ENCODE measurements at places on chromosomes 16 and 17.

GRCh38 chr16:55570159-55570558 is 3.7 kb downstream of the CAPNS2 start:
- no peak for DNase-seq

DNA sequence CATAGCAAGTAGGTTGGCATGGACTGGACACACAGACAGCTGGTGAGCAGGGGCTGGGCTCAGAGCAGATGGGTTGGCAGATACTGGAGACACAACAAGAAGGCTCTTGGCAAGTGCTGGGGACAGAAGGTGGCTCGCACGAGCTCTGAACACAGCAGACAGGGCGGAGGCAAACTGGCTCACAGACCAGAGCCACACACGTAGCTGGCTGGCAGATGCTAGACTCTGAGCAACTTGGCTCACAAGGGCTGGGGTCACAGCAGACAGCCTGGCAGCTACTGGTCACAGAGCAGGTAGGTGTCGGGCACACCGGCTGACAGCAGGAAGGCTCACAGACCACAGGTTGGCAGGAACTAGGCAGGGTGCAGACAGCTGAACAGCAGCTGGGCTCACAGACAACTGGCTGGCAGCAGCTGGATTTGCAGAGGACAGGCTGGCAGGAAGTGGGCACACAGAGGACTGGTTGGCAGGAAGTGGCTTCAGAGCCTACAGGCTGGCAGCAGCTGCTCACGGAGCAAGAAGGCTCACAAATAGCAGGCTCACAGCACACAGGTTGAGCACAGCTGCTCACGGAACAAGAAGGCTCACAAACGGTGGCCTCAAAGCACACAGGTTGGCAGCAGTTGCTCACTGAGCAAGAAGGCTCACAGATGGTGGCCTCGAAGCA is 725 bp downstream of the KRTAP16-1 start:
- DNase-seq: peak; percentile 17

DNA sequence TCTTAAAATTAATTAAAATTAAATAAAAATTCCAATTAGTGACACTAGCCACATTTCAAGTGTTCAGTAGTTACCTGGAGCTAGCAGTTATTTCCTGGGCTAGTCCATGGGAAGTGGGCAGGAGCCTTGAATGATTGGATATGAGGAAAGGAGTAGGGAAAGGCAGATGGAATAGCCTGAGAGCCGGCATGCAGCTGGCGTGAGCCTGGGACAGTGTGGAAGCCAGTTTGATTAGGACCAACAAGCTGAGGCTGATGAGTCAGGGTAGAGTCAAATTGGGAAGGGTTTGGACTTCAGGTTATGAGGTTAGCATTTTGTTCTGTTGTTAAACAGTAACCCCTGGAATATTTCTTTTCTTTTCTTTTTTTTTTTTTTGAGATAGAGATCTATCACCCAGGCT is 15.3 kb upstream of the GNA13 start:
- no peak for DNase-seq

GRCh38 chr17:32684087-32684958 is 192.6 kb downstream of the MYO1D start:
- no peak for DNase-seq

DNA sequence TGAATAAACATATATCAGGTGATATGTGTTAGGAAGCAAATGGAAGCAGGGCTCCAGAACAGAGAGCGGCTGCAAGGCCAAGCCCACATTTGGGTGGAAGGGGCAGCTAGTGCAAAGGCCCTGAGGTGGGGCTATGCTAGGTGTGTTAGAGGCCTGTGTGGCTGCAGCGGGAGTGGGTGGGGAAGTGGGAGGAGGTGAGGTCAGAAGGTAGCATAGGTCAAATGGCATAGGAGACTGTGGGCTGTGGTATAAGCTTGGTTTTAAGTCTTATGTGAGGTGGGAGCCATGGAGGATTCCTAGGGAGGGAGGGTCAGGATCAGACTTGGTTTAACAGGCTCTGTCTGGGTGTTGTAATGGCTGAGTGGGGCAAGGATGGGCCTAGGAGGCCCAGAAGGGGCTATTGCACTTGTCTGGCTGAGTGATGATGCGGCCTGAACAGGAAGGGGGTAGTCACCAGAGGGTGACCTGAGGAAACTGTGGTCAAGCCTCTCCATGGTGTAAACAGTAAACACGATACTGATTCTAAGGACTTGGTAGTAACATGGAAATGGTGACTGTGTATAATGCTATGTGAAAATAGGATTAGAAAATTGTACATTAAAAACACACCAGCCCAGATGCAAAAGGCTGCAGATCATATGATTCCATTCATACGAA is 31.1 kb downstream of the RAI1 start:
- no peak for DNase-seq

- DNase-seq: no peak
Observed at GRCh38 chr16:57307365-57307764, 22.9 kb upstream of the PLLP start.

DNA sequence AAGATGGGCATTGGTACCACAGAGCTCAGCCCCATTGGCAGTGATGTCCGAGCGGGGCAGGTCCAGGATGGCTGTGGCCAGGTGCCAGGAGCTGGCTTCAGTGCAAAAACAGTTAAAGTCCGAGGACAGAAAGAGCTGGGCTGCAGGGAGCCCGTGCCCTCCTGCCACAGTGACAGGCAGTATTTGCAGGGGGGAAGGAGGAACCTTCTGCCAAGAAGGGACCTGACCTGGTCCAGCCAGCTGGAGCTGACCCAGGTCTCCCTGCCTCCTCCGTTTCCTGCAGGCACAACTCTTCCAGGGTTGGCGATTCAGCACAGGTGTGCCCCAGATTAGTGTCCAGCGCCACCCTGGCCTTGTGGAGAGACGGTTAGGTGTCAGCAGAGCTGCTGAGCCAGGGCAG is 199.0 kb downstream of the ENGASE start:
- no peak for DNase-seq

DNA sequence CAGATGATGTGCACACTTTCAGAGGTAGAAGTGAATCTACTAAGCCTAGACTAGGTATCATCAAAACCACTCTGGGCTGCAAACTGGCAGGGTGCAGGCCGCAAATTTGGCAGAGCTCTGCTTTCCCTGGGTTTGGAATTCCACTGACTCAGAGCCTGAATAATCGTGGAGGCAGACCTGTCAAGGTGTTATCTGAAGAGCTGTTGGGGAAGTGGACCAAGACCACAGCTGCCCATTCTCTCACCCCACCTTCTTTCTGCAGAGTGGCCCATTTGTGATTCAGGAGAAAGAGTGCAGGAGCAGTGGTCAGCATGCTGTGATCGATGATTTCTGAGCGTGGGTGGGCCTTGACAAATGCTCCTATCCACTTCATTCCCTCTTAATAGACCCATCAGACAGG is 45.8 kb upstream of the CBLN1 start:
- no peak for DNase-seq

- no peak for DNase-seq
Observed at GRCh38 chr16:80319181-80319580, 221.6 kb upstream of the DYNLRB2 start.

DNA sequence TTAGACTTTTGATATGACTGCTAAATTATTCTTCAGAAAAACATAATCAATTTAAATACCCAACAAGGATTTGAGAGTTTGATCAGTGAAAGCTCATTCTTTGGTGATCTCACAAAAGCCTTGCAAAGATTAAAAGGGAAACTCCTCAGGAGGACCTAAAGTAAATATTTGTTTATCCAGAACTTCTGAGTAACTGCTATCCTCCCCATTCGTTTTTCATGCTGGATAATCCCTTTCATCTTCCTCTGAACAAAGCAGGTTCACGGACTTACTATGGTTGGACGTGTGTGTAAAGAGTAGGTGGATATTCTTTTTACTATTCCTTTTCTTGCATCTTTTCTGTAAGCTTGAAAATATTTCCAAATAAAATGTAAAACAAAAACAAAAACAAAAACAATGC is 124.7 kb downstream of the CPPED1 start:
- no peak for DNase-seq

- DNase-seq: peak; percentile 6
Observed at GRCh38 chr16:8798174-8798527, 512 bp downstream of the PMM2 start.
